Activated naive CD4-positive, alpha-beta T cell treated with anti-CD3 and anti-CD28 coated beads for 36 hours (primary cell): ENCODE measurements at places on chromosomes 2 and 18. TPM values are rescaled to one million over a fixed set of nuclear protein-coding genes. Genes with fewer than 3 reads are reported as not detected.

DNA sequence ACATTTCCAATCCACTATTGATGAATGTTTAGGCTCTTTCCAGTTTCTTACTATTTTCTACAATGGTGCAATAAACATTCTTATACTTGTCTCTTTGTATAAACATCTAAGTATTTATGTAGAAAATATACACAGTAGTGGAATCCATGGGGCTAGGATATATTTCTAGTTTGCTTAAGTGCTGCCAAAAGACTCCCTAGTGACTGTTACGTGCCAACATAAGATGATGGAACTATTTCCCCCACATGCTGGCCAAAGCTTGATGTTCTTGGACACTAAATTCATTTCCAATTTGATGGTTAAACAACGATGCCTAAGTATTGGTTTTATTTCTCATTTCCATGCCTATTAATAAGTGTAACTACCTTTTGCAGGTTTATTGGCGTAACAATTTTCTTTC, 378.4 kb upstream of the HNRNPA3 start:
- H3K27ac ChIP-seq, result no peak overlapping the region
- DNase-seq, result no peak
- H3K4me1 ChIP-seq, result no peaks in the 10 kb centered on the region
- H3K36me3 ChIP-seq, result no peaks in the 10 kb centered on the region
- no peak overlapping the region for H3K4me3 ChIP-seq

GRCh38 chr2:37812414-37812813, 112.7 kb upstream of the RMDN2 start:
- DNase-seq, result no peak
- no peak overlapping the region for H3K4me3 ChIP-seq
- H3K4me1 ChIP-seq, result peaks cover 6% of the 10 kb centered on the region
- H3K27ac ChIP-seq, result no peak overlapping the region

DNA sequence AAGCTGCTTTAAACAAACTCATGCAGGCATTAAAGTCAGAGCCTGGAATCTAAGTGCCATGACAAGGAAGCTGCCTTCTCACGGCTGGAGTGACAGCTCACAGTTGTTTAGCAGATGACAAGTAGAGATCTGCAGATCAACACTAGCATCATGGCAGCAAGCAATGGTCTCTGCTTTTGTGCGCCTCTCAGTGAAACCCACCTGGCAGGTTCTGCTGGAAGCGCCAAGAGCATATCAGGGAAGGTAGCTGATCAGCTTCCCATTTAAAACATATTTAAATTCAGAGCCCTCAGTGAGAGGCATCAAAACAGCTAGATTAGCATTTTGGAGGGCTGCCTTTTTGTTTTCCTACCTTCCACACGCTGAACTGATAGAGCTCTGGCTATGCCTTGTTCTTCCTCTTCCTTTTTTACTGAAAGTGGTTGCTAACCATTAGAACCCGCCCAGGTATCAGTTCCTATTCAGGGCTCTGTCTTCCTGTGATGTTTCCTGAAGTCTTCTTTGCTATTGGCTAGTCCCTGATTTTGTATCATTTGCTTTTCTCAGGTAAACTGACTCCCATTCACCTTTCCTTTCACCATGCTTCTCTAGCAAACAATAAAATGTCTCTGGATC, 70.8 kb downstream of the TMEM200C start:
- no peak overlapping the region for H3K27ac ChIP-seq
- H3K4me1 ChIP-seq, result no peaks in the 10 kb centered on the region
- H3K36me3 ChIP-seq, result no peaks in the 10 kb centered on the region
- no peak for DNase-seq
- peaks cover 9% of the 10 kb centered on the region for H3K27me3 ChIP-seq

GRCh38 chr18:37636831-37637477, 71.4 kb upstream of the CELF4 start:
- no peak overlapping the region for H3K27ac ChIP-seq
- H3K27me3 ChIP-seq, result no peaks in the 10 kb centered on the region
- no peak overlapping the region for H3K4me3 ChIP-seq

GRCh38 chr18:8657050-8657820, 48.0 kb downstream of the RAB12 start:
- no peaks in the 10 kb centered on the region for H3K36me3 ChIP-seq
- H3K4me1 ChIP-seq, result no peaks in the 10 kb centered on the region
- no peak for DNase-seq
- H3K4me3 ChIP-seq, result no peak overlapping the region
- H3K27me3 ChIP-seq, result peaks cover 6% of the 10 kb centered on the region
- no peak overlapping the region for H3K27ac ChIP-seq

GRCh38 chr2:201859949-201860348, 53.6 kb downstream of the CDK15 start:
- H3K4me3 ChIP-seq, result no peak overlapping the region
- no peaks in the 10 kb centered on the region for H3K36me3 ChIP-seq
- DNase-seq, result no peak
- peaks cover 17% of the 10 kb centered on the region for H3K4me1 ChIP-seq
- H3K27ac ChIP-seq, result no peak overlapping the region
- peaks cover 7% of the 10 kb centered on the region for H3K27me3 ChIP-seq

DNA sequence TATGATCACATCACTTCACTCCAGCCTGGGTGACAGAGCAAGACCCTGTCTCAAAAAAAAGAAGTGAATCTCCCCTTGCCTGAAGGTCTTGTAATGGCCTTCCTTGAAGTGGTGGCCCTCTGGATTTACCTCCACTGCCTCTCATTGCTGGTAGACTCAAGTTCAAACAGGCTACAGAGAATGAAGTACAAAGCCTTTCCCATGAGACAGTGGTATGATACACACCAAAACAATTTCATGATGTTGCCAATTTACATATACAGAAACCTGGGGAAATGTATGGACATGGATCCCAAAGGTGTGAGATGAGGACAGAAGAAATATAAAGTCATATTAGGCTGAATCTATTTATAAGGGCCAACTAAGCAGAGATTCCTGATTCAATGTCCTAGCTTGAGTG, 4.8 kb upstream of the NOTO start:
- no peak overlapping the region for H3K4me3 ChIP-seq
- H3K27me3 ChIP-seq, result peaks cover 26% of the 10 kb centered on the region
- no peaks in the 10 kb centered on the region for H3K36me3 ChIP-seq
- H3K27ac ChIP-seq, result no peak overlapping the region

DNA sequence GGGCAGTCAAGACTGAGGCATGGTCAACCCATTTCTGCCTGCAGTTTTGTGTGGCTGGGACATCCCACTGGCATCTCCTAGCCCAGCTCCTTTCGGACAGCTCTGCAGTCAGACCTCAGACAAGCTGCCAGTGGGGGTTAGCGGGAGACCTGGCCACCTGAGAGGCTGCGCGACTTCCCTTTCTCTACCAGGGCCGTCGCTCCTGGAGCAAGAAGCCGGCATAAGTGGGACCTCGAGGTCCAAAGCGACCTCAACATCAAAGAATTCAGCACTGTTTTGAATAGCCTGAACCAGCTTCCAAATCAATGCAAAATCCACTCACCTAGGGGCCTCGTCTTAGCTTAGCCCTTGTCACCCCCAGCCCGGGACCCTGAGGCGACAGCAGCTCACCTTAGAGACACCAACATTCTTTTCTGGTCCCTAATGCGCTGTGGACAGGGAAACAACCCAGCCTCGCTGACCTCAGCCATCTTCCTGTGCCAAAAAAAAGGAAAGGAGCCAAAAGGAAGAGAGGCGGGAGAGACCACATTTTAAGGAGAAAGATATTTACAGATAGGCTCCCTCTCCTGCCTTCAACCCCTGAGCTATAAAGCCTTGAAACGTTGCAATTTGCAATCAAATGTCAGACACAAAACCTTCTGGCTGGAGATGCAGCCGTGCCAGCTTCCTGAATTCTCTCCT, 81.2 kb downstream of the GFPT1 start:
- no peak for DNase-seq
- peaks cover 20% of the 10 kb centered on the region for H3K27me3 ChIP-seq
- peak overlapping the region; percentile 47 for H3K4me3 ChIP-seq
- no peaks in the 10 kb centered on the region for H3K36me3 ChIP-seq
- H3K4me1 ChIP-seq, result peaks cover 2% of the 10 kb centered on the region
- no peak overlapping the region for H3K27ac ChIP-seq

GRCh38 chr2:107107351-107107750, 221.4 kb upstream of the ST6GAL2 start:
- no peaks in the 10 kb centered on the region for H3K36me3 ChIP-seq
- DNase-seq, result no peak
- no peaks in the 10 kb centered on the region for H3K27me3 ChIP-seq
- H3K4me3 ChIP-seq, result no peak overlapping the region
- H3K27ac ChIP-seq, result no peak overlapping the region

GRCh38 chr2:16281451-16282335, 341.3 kb downstream of the MYCN start:
- DNase-seq, result peak; percentile 16
- H3K4me3 ChIP-seq, result no peak overlapping the region
- H3K4me1 ChIP-seq, result no peaks in the 10 kb centered on the region

DNA sequence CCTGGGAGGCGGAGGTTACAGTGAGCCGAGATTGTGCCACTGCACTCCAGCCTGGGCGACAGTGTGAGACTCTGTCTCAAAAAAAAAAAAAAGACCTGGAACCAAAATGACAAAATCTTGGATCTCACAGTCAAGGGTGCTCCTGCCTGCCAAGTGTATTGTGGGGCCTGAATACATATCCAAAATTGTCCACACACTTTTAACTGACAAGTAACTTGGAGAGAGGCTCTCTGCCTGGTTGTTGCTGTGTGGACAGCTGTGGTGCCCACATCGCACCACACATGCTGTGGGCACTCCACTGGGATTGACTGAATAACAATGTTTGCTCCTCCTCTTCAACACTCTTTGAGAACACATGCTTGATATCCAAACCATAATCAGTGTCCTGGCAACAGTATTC, 117.6 kb upstream of the REV1 start:
- H3K27me3 ChIP-seq, result no peaks in the 10 kb centered on the region
- no peak for DNase-seq
- no peaks in the 10 kb centered on the region for H3K36me3 ChIP-seq
- H3K27ac ChIP-seq, result no peak overlapping the region
- H3K4me1 ChIP-seq, result no peaks in the 10 kb centered on the region

- H3K4me3 ChIP-seq, result no peak overlapping the region
- H3K4me1 ChIP-seq, result no peaks in the 10 kb centered on the region
- DNase-seq, result no peak
- H3K27ac ChIP-seq, result no peak overlapping the region
These were observed 497.2 kb downstream of the THSD7B start for GRCh38 chr2:137262594-137262993.

- DNase-seq, result no peak
- H3K27me3 ChIP-seq, result no peaks in the 10 kb centered on the region
- H3K4me1 ChIP-seq, result peaks cover 4% of the 10 kb centered on the region
- no peaks in the 10 kb centered on the region for H3K36me3 ChIP-seq
These were observed 60.9 kb downstream of the METTL4 start for GRCh38 chr18:2510416-2510815.

GRCh38 chr2:184727813-184728212, 129.5 kb downstream of the ZNF804A start:
- no peak overlapping the region for H3K4me3 ChIP-seq
- no peaks in the 10 kb centered on the region for H3K4me1 ChIP-seq
- no peak overlapping the region for H3K27ac ChIP-seq

DNA sequence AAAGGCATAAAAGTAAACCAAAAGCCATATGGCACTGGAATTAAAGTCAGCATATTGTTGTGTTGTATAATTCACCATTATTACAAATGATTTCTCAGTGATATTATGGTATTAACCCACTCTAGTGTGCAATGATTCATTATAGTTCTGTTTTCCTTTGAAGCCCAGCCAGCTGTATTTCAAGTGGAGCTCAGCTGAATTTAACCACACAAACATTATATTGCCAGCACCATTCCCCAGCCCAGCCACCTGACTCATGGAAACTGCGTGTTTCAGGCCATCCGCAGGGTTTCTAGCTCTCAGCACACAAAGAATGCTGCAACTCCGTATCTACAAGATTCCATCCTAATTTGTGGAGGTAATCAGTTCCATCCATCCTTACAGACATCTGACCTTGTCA, 166.8 kb upstream of the CHAC2 start:
- H3K4me1 ChIP-seq, result no peaks in the 10 kb centered on the region
- no peak overlapping the region for H3K4me3 ChIP-seq
- no peaks in the 10 kb centered on the region for H3K36me3 ChIP-seq
- DNase-seq, result no peak

DNA sequence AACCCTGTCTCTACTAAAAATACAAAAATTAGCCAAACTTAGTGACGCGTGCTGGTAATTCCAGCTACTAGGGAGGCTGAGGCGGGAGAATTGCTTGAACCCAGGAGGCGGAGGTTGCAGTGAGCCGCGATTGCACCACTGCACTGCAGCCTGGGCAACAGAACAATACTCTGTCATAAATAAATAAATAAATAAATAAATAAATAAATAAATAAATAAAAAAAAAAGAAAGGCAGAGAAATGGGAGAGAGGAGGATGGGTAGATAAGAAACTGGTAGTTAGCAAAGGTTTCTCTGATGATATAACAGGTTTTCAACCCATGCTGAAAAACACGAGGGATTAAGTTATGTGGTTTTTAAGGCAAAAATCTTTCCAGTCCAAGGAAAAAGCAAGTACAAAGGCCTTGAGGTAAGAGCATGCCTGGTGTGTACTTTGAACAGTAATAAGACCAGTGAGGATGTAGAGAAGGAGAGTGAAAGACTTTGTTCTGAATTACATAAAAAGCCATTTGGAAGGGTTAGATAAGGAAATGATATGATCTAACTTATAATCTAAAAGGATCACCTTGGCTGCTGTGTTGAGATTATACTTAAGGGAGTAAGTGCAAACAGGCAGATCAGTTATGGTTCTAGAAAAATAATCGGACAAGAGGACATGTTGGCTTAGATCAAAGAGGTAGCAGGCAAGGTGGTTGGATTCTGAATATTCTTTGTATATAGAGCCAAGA, 159.3 kb downstream of the PTH2R start:
- no peaks in the 10 kb centered on the region for H3K27me3 ChIP-seq
- no peaks in the 10 kb centered on the region for H3K36me3 ChIP-seq
- H3K27ac ChIP-seq, result no peak overlapping the region
- no peak for DNase-seq
- no peak overlapping the region for H3K4me3 ChIP-seq
- H3K4me1 ChIP-seq, result no peaks in the 10 kb centered on the region

GRCh38 chr2:28359222-28360057, 33.2 kb upstream of the FOSL2 start:
- DNase-seq, result peak; percentile 91
- H3K27ac ChIP-seq, result peak overlapping the region; percentile 83
- H3K27me3 ChIP-seq, result no peaks in the 10 kb centered on the region
- no peaks in the 10 kb centered on the region for H3K36me3 ChIP-seq
- H3K4me3 ChIP-seq, result peak overlapping the region; percentile 16

The EMILIN1 gene
- total RNA-seq, result 0.15 TPM

The KIF5C gene
- 18.6 TPM for total RNA-seq

The KIAA2012 gene
- total RNA-seq, result not detected

The CXCR1 gene
- not detected for total RNA-seq

The ASTL gene
- 2.6 TPM for total RNA-seq

The VAMP8 gene
- total RNA-seq, result 98.7 TPM

The TSPYL6 gene
- total RNA-seq, result not detected

The TBR1 gene
- not detected for total RNA-seq

The MAP3K19 gene
- not detected for total RNA-seq

The C2orf15 gene
- total RNA-seq, result 1.6 TPM

The CYBRD1 gene
- total RNA-seq, result 0.76 TPM

The INPP1 gene
- 6.3 TPM for total RNA-seq

The LINC00305 gene
- not detected for total RNA-seq
